Activated naive CD4-positive, alpha-beta T cell treated with anti-CD3 and anti-CD28 coated beads for 36 hours (primary cell): ENCODE measurements at places on chromosomes 5 and 9.

DNA sequence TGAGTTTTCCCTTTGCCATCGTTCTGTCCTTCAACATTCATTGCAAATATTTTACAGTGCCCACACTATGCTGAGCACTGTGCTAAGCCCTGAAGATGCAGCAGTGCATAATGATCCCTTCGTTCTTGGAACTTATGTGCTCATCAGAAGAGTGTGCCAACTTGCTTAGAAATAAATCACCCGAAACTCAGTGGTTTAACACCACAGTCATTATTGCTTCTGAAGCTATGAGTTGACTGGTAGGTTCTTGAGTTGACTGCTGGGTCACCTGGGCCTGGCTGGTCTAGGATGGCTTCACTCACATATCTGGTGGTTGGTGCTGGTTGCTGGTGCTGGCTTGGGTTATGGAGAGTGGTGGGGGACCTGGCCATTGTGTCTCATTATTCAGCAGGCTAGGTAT is 20.9 kb downstream of the PCSK5 start:
- DNase-seq: peak; percentile 57

DNA sequence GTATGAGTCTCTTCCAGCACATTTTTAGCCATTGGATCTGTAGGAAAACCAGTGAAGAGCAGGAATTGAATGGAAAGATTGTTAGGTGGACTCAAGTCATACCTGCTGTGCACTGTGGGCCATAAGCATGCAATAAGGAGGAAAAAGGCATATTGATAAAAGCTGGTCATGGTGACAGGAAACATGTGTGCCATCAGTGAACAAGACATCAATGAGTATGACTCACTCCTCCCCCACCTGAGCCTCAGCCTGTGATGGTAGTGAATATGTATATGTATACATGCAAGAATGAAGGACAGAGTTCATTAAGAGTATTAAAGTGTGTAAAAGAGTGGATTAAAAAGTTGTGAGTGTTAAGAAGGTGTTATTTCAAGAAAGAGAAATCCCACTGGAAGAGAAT is 164.5 kb downstream of the TMEM38B start:
- peak; percentile 44 for DNase-seq

GRCh38 chr5:168917947-168918600 is 338.9 kb upstream of the PANK3 start:
- DNase-seq: no peak

- DNase-seq: no peak
Measured at GRCh38 chr5:74016373-74016772, 390.4 kb downstream of the ARHGEF28 start.

- no peak for DNase-seq
Measured at GRCh38 chr5:142143878-142144277, 35.3 kb downstream of the NDFIP1 start.

- DNase-seq: peak; percentile 51
Measured at GRCh38 chr5:33441241-33442177, 744 bp downstream of the TARS1 start.

DNA sequence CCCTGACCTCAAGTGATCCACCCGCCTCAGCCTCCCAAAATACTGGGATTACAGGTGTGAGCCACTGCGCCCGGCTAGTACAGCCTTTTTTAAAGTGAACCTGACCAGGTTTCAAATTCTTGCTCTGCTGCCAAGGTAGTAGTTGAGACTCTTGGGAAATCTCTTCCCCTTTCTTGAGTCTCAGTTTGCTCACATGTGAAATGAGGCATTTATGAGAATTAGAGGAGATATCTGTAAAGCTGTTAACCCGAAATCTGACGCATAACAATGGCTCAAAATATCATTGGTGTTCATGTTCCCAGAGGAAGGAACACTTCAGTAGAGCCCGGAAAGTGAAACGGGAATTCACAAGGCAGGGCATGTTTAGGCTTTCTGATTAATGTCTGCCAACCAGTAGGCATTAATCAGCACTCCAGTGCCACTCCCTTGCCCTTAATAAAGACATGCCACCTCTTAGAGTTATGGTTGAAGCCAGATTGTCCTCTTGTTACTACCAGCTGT is 1.5 kb downstream of the ARPC5L start:
- no peak for DNase-seq

DNA sequence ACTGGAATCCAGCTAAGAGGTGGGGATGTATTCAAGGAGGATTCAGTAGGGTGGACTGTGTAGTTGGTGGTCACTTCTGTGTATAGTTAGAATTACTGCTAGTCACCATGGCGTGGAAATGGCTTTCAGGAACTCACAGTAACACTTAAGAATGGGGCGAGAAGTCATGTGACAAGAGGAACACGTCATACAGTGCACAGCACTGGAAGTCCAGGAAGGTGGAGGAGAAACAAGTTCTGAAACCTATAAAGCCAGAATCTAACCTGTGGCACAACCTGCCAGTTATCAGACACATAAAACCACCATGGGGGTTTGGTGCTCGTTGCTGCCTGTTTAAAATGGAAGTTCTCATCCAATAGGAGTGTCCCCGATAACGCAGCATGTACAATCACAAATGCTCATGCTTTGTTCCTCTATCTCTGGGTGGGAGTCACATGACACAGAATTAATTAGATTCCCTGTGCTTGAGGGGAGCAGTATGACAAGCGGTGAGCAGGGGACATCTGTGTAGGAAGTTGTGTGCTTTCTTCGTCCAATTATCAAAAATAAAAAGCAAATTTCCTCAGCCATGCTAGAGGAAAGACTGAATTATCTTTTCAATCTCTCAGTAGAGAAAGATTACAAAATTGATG is 193.0 kb downstream of the SPOCK1 start:
- no peak for DNase-seq

DNA sequence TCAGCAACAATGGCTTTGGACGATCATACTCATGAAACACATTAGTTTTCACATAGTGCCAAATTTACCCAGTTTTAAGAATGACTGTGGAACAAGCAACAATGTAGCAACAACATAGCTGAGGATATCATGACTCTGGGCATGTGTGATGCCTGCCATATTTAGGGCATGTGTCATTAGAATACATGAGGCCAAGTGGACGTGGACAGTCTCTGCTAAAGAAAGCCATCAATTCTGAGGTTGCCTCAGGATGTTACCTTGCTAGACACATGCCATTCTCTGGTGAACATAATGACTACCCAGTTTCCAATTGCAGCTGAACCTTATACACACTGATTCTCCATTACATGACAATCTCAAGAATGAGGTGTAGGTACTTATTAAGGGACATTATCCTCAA is 103.3 kb upstream of the ADAMTS19 start:
- DNase-seq: no peak

DNA sequence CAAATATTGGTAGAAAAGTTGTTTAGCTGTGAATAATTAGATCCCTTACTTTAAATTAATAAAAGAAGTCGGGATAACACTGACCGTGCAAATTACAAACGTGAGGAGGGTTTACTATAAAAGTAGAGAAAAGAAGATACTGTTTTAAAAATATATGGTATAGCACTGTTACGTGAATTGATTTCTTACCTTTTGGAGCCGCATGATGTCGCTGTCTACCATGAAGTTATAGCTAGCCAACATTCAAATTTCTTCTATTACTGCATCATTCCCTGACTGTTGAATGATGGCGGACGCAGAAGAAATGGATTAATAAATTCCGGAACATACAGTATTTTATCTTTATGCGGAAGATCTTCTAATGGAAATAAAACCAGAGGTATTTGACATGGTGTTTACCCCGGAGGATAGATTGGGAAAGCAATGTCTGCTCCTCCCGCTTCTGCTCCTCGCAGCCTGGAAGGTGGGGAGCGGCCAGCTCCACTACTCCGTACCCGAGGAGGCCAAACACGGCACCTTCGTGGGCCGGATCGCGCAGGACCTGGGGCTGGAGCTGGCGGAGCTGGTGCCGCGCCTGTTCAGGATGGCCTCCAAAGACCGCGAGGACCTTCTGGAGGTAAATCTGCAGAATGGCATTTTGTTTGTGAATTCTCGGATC is at the start of gene PCDHA6:
PCDHA6 (plus strand) TSS at position 257 of the 658 bp plus-strand sequence; CDS start at position 389, 132 bp downstream.
- DNase-seq: no peak

- no peak for DNase-seq
Measured at GRCh38 chr9:126055381-126055985, 271.1 kb upstream of the MVB12B start.

- peak; percentile 68 for DNase-seq
Measured at GRCh38 chr5:59099270-59099994, 516.6 kb downstream of the RAB3C start.

GRCh38 chr5:52657247-52657645 is 130.5 kb upstream of the ITGA1 start:
- DNase-seq: no peak

DNA sequence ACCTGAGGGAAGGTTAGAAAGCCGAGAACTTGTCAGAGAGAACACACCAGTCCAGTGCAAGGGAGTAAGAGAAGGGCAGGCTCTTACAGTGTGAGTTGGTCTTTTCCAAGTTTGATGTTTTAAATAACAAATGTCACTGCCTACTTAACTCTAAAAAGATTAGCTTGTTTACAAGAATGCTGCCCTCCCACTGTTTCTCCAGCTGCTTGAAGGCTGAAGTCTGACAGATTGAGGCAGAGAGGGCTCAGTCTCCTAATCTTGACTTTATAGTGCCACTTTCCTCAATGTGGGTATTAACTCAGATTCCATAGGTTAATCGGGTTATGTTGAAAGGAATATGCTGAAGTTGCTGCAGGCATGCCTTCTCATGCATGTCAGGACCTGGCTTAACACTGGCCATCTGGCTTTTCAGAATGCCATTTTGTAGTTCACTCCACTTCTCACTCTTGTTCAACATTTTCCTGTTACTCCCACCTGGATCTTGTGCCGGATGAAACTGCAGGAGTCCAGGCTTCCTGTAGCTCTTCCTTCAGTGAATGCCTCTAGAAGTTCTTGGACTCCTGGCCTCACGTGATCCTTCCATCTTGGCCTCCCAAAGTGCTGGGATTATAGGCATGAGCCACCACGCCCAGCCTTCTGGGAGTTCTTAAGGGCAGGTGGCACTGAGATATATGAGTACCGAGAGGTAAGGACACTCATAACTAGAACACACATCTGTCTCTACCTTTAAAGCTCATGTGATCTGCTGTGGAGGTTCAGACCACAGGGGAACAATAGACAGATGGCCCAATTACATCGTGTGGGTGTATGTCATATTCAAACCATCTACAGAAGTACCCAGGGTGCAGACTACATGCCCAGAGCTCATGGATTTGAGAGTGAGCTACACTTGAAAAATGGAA is 249.7 kb downstream of the ARHGAP26 start:
- peak; percentile 43 for DNase-seq

DNA sequence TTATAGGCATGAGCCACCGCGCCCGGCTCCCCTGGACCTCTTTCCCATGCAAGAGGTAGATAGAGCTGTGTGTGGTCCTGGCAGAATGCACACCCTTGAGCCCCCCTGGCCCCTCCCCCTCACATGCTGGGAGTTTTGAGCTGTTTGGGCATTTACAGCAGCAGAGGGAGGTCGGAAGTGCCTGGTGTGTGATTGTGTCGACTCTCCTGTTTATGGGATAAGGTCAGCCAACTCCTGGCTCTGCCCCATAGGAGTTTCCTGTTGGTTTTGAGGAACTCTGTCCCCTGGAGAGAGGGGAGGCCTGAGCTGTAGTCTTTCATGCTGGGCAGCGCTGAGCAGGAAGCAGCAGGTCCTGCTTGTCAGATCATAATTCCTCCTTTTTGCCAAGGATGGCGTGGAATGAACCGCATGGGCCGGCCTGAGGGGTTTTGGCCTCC is 6.0 kb downstream of the LRRC8A start:
- no peak for DNase-seq

DNA sequence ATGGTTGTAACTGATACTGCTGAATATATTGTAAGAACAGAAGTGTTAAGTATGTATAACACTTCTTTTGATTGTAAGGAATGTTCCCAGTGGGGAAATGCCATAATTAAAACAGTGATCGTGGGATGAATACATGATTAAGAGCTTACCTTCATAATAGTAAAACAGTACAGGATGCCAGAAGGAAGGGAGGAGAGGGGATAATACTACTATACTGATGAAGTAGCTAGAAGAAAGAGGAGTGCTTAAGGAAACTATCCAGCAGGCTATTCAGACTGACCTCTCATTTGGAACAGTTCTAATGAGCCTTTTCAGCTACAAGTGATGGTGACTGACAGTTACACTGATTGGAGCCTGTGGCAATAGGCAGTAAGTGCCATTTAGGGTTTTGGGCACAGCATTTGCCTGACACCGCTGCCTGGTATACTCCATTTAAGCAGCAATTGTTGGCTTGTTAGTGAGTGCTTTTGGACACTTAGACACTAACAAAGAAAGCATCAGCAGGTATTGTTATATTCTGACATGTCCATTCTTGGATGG is 33.8 kb upstream of the KDM4C start:
- no peak for DNase-seq

DNA sequence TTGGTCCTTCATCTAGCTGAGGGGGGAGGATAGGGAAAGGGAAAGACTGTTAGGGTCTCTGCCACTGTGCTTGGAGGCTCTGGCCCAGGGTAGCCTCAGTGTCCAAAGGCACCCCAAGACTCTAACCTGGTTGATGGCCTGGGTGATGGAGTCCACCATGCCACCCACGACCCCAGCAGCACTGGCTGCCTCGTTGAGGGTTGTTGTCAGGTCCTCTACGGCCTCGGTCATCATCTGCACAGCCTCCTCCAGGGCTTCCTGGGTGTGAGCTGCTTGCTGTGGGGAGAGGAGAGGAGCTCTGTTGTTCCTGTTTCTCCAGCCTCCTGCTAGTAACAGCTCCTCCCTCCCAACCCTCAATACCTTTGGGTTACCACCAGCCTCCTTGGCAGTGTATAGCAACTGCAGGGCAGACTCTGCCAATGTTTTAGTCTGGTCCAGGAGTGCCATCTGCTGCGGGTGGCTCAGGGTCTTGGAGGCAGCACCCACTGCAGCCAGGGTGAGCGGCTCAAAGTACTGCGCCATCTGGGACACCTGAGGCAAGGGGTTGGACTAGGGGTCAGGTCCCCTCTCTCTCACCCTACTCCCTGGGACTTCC is 16.2 kb upstream of the TPM2 start:
- no peak for DNase-seq
